ENCODE measurements at places on chromosomes 13 and 19. TPM values are rescaled to one million over a fixed set of nuclear protein-coding genes. Genes with fewer than 3 reads are reported as not detected.

The PNMA8C gene
- total RNA-seq = 0.17 TPM

The ZNF723 gene
- total RNA-seq = not detected

The AMER2 gene
- not detected for total RNA-seq

The CCL25 gene
- not detected for total RNA-seq

The SPATA13 gene
- 19.4 TPM for total RNA-seq

The VPS36 gene
- total RNA-seq = 33.6 TPM

The GFY gene
- not detected for total RNA-seq

The PSG7 gene
- total RNA-seq = not detected

The PSG1 gene
- not detected for total RNA-seq

The SLC46A3 gene
- 9.4 TPM for total RNA-seq

The PEX11G gene
- total RNA-seq = 1.7 TPM

The PNMA8B gene
- 1.7 TPM for total RNA-seq

The ZNF429 gene
- 10.0 TPM for total RNA-seq

The PDCD5 gene
- 110 TPM for total RNA-seq

The PRODH2 gene
- not detected for total RNA-seq

The LILRB4 gene
- total RNA-seq = 16.2 TPM

The ARMC6 gene
- total RNA-seq = 16.2 TPM

The KLK2 gene
- total RNA-seq = not detected

The PLPP2 gene
- 2.1 TPM for total RNA-seq

The THSD1 gene
- 5.4 TPM for total RNA-seq

The RYR1 gene
- 4.0 TPM for total RNA-seq

The FGF22 gene
- total RNA-seq = 0.80 TPM

The KIR2DL4 gene
- not detected for total RNA-seq

The GNA15 gene
- total RNA-seq = 4.3 TPM

The NLRP4 gene
- total RNA-seq = not detected

The MYH14 gene
- 8.1 TPM for total RNA-seq

The KLF2 gene
- total RNA-seq = 69.4 TPM

The CPB2 gene
- total RNA-seq = not detected

The AP1M1 gene
- 107 TPM for total RNA-seq

The SLAIN1 gene
- total RNA-seq = 11.6 TPM
